ENCODE measurements at places on chromosomes 13 and 19.

GRCh38 chr13:40387775-40388174 lies 278.7 kb downstream of the FOXO1 start:
- no peak for DNase-seq

- DNase-seq: no peak
These were observed 453.9 kb downstream of the SLITRK5 start for GRCh38 chr13:88125055-88125454.

DNA sequence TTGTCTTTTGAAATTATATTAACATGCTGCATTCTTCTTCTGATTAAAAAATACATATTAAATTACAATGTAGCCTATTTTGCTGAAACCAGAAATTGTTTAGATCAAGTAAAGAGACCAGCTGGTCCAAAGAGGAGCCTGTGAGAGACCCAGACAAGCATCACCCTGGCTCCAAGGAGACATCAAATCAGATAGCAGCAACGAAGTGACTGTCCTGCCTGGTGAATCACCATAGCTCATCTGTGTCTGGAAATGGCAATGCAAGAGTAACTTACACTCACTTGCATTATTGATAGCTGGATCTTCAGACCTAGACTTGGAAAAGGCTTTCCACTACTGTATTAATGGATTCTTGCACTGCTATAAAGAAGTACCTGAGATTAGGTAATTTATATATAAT lies 169.1 kb downstream of the KCTD12 start:
- DNase-seq: no peak

DNA sequence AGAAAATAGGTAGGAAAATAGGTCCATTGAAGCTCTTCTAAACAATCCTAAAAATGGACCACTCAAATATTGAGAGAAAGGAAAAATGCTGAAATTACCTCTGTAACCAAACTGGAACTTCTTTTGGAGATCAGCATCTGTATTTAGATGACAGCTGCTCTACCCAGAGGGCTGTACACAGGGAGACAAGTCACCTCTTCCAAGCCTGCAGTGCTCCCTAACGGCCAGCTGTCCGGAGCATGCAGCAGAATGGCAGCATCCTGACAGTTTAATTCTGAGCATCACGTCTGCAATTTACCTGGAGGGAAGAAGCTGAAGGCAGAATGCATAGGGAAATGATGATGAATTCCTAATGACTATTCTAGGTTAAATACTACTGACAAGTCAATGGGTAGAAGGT lies 62.8 kb upstream of the DIAPH3 start:
- DNase-seq: no peak

- DNase-seq: no peak
These were observed 2.9 kb downstream of the HIF3A start for GRCh38 chr19:46299695-46300094.

- no peak for DNase-seq
These were observed 8.0 kb downstream of the TMEM86B start for GRCh38 chr19:55220525-55220924.

- DNase-seq: no peak
These were observed 28.2 kb upstream of the CYSLTR2 start for GRCh38 chr13:48625413-48626076.

DNA sequence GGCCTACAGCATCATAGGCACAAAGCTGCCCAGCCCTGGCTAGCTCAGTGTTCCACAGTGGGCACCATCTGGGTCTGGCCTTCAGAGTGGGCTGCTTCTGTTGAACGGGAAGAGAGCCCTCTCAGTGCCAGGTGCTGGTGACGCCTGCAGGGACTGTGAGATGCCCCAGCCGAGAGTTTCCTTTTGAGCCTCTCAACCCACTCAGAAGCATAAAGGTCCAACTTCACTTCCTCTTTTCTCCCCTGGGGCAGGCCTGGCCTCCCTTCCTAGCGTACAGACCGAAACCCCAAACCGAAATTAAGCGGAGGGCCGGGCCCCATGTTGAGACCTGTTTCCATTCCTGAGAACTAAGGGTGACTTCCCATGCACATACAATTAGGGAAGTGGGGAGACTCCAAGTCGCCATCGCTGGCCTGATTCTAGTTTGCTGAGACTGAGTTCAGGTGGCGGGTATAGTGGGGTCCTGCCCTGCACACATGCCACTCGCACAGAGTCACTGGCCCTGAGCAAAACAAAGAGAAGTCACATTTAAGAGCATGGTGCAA lies 6.9 kb downstream of the RAB8A start:
- DNase-seq: no peak

GRCh38 chr19:17376935-17377600 lies at the start of gene PLVAP:
Gene PLVAP (minus strand): TSS chr19:17377342. CDS start chr19:17377288, 54 bp downstream.
- no peak for DNase-seq

GRCh38 chr13:38804536-38804935 lies 117.7 kb downstream of the FREM2 start:
- no peak for DNase-seq

DNA sequence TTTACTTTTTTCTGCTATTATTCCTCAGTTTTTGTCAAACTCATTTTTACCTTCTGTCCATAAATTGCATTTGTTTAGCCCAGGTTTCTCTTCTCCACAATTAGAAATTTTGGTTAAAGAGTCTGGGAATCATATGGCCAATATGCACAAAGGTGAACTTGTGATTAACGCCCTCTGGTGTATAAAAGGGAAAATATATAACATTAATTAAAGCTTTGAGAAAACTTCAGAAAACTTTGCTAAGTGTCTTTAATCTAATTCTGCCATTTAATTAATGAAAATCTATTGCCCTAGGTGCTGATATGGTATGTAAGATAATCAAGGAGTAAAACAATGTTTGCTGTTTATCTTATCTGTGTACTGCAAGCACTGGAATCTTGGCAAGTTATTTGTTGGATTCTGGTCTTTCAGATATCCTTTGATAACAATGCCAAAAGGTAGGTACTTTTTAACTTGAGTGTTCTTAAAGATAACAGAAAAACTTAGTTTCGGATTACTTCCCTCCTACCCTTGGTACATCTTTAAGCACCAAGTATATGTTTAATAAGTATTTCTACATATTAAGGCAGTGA lies 402.6 kb downstream of the SUCLA2 start:
- DNase-seq: no peak
